CD8-positive, alpha-beta T cell (primary cell): ENCODE measurements at places on chromosomes 2 and 18.

DNA sequence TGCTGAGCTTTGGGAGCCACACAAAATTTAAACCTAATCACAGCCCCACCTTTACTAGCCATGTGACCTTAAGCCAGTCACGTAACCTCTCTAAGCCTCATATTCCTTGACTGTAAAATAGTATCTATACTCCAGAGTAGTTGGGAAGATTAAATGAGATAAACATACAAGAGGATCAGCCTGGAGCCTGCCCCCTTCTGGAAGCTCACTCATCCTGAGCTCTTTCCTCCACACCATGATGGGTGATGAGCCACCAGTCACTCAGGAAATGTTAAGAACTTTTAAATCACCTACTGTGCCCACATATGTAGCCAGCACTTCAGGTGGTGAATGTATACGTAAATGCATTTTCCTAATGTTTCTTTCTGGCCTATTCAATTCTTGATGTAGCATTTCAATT, 195.9 kb upstream of the DDX18 start:
- no peak for DNase-seq

- DNase-seq = no peak
Measured at GRCh38 chr2:121501554-121501953, 29.1 kb upstream of the RNU4ATAC start.

- no peak for DNase-seq
Measured at GRCh38 chr2:99444222-99444621, 45.6 kb downstream of the REV1 start.

GRCh38 chr2:160826496-160826895, 332.9 kb upstream of the RBMS1 start:
- no peak for DNase-seq

- no peak for DNase-seq
Measured at GRCh38 chr2:88006912-88007439, 9.4 kb downstream of the RNU2-63P start.

DNA sequence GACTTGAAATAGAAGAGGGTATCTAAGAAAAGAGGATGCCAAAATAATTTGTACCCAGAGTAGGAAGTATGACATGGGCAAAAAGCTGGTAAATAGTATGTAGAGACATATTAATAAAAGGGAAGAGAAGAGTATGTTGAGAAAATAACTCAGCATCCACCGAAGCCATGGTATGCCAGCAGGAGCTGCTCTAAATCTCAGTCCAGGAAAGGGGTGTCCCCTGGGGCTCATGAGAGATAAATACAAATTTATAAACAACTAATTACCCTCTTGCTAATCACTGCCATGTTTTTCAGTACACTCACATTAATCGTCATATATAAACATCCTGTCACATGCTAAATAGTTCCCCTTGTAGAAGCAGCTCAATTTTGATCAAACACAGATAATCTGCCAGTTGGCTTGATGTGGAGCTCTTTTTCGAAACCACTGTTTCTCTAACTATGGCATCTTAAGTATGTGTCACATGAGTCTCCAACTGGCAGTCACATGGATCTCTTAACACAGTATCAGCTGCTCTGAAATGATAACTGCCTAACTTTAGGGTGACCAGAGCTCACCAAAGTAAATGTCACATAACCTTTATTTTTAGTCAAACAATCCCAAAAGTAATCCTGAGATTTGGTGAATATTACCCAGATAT, 31.9 kb downstream of the EXOC6B start:
- no peak for DNase-seq

DNA sequence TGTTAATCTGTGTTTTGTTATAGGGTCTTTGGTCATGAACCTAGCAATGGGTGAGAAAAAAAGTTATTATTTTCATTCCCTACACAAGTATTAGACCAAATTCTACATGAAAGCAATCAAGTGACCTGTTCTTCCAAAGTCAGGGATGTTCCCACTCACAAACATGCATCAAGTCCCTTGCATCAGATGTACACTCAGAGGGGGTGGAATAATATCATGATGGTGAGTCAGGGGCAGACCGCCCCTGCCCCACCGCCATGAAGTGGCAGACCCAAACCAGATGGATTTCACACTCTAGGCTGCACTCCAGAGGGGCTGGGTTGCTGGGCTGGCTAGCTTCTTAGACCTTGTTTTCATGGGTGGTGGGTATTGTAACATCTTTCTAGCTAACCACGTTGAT, 91.4 kb downstream of the ACAA2 start:
- DNase-seq = no peak

- no peak for DNase-seq
Measured at GRCh38 chr2:114049826-114050225, 159.9 kb downstream of the ACTR3 start.

GRCh38 chr2:188159484-188159883, 132.2 kb upstream of the GULP1 start:
- DNase-seq = no peak

DNA sequence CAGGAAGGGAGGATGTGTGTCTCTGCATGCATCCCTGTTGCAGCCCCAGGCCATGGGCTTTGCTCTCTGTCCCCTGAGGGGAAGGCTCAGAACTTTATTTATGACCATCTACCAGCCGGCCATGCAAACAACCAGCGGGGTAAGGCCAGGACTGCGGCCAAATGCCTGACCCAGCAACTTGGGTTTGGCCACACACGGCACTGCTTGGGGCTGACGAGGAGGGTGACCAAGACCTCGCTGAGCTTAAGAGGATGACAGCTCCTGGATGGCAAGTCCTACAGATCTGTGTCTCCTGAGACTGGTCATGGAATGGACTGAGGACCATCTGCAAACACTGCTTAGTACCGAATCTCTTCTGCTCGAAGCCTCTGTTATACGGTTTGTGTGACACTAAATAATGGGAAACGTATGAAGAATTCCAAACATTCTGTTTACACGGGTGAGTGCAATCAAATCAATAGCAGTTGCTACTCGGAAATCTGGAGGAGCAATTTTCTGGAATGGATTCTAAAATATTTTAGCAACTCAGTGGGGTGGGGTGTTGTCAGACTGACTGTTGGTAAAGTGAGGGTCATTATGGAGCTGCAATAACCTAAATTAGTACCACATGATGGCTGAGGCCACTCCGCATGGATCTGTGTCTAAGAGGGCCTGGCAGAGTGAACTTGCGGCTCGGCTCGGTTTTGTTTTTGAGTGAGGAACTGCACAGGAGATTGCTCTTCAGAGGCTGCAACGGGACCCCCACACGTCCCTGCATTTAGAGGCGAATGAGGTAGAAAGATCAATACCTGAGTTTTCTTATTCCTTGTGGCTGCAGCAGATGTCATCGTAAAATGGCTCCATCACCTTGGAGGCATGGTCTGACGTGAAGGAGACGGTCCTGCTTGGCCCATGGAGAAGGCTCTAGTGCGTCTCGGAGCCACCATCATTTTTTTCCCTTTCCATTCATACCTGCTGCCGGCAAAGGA, 26.6 kb downstream of the TMEM18 start:
- no peak for DNase-seq
